Osteocyte (in vitro differentiated cells): ENCODE measurements at places on chromosomes 1 and 21. TPM values are rescaled to one million over a fixed set of nuclear protein-coding genes. Genes with fewer than 3 reads are reported as not detected.

DNA sequence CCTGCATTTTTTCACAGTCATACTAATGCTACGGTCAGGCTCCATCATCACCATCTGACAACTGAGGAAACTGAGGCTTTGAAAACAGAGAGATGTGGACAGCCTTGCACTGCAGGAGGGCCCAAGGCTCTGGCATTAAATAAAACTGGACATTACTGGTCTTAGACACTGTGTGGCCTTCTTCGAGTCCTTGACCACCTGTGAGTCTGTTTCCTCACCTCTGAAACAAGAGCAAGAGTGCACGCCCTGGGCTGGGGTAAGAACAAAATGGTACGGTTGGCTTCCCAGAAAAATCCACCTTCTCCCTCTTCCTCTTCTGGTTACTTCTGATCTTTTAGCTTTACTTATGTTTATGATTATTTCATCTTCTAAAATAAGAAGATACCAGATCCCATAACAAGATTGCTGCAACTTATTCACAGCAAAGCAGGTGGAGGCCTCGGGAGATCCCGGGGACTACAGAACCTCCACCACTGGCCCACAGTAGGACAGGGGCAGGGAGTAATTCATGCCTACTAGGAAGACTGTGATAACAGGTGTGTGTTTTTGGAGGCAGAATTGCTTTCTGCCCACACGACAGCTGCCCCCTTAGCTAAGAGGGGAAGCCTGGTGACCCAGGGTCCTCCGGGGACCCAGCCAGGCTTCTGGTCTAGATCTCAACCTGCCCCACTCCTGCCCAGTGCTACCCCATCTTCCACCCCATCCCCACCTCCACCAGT is 156.4 kb upstream of the EDN2 start:
- peaks cover 12% of the 10 kb centered on the region for H3K4me1 ChIP-seq
- no peaks in the 10 kb centered on the region for H3K27me3 ChIP-seq
- H3K36me3 ChIP-seq = no peaks in the 10 kb centered on the region
- no peak overlapping the region for H3K4me3 ChIP-seq
- no peak for DNase-seq

DNA sequence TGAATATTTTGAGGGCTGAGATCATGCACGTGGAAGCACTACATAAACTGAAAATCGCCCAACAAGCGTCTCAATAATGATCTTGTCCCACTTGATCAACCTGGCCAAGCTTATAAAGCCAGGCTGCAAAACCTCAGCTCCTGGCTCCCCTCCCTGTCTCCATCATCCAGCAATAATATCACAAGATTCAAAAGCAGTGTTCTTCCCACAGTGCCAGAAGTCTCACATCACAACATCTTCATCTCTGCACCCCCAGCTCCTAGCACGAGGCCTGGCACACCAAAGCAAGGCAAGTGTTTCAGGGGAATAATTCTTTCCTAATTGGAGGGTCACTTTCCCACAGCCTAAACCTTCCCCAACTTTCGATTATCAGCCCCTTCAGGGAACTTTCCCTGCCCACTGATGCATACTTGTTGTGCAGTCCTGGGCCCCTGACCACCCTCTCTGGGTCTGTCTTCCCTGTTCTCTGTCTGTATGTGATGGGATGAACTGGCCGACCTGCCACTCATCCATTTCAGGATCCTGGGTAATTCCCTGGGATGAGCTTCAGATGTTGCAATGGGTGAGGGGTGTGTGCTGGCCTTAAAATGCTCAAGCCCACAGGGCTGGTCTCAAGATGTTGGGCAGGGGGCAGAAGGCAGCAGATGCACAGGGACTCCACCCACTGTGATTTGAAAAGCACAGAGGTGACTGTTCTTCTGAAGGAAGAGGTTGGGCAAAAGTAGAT is 129.0 kb downstream of the DMRTB1 start:
- no peak overlapping the region for H3K4me3 ChIP-seq
- peaks cover 20% of the 10 kb centered on the region for H3K36me3 ChIP-seq
- DNase-seq = peak; percentile 40
- no peak overlapping the region for H3K27ac ChIP-seq
- no peaks in the 10 kb centered on the region for H3K27me3 ChIP-seq

DNA sequence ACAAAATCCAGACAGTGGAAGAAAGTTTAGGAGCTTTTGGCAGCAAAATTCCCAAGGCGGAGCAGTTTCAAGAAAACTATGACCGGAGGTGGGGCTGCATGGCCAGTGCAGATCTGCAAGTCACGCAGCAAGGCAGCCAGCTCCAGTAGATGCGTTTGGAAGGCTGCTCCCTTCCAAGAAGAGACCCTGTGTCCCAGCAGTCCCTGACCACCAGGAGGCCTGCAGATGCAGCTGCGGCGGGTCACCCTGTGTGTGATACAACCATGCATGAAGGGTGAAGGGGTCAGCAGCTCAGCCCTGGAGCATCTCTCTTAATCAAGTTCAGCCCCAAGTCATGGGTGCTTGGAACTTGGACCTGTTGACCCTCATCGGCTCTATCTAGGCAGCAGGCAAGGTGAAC is 29.3 kb downstream of the GPR157 start:
- no peak for DNase-seq
- H3K4me3 ChIP-seq = no peak overlapping the region
- H3K36me3 ChIP-seq = no peaks in the 10 kb centered on the region

PROK1 gene
- total RNA-seq = not detected in 2 replicates

CHIA gene
- not detected in 2 replicates for total RNA-seq
